CD4-positive, alpha-beta T cell treated with Interleukin-6 at 100 ng/mL for 8 hours (primary cell): ENCODE measurements at places on chromosomes 7 and 10.

DNA sequence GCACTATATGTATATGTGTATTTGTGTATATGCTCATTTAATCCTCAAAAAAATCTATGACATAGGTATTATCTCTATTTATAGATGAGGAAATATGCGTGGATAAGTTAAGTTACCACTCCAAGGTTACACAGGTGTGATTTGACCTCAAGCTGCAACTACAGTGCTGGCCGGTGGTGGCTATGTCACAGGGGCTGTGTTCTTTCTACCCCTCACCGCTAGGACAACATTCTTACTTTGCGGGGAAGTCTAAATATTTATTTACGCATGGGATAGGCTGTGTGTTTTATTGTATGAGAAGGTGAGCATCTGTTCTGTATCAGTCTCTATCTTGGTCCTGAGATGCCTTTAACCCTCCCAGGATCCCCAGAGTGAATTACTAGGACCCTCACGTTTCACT is 60.0 kb downstream of the CREB5 start:
- no peak for DNase-seq

- no peak for DNase-seq
Measured at GRCh38 chr10:84076047-84076388, 63.3 kb upstream of the GHITM start.

DNA sequence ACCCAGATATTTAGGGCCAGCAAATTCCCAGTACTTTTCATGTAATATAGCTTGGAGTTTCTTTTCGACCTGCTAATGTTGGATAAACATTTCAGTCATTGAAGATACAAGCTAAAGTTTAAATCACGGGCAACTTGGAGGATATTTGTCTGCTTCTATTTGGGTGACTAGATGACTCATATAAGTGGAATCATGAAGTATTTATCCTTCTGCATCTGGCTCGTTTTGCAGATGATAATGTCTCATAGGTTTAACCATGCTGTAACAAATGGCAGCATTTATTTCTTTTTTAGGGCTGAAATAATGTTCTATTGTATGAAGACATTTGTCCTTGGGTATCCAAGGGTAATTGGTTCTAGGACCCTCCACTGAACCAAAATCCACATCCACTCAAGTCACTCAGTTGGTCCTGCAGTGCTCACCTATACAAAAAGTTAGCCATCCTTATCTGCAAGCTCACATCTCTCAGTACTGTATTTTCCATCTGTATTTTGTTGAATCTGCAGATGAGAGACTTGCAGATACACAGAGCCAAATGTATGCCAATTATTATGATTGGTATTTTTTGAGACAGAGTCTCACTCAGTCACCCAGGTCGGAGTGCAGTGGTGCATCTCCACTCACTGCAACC is 187.2 kb upstream of the CSTF2T start:
- DNase-seq, result no peak

DNA sequence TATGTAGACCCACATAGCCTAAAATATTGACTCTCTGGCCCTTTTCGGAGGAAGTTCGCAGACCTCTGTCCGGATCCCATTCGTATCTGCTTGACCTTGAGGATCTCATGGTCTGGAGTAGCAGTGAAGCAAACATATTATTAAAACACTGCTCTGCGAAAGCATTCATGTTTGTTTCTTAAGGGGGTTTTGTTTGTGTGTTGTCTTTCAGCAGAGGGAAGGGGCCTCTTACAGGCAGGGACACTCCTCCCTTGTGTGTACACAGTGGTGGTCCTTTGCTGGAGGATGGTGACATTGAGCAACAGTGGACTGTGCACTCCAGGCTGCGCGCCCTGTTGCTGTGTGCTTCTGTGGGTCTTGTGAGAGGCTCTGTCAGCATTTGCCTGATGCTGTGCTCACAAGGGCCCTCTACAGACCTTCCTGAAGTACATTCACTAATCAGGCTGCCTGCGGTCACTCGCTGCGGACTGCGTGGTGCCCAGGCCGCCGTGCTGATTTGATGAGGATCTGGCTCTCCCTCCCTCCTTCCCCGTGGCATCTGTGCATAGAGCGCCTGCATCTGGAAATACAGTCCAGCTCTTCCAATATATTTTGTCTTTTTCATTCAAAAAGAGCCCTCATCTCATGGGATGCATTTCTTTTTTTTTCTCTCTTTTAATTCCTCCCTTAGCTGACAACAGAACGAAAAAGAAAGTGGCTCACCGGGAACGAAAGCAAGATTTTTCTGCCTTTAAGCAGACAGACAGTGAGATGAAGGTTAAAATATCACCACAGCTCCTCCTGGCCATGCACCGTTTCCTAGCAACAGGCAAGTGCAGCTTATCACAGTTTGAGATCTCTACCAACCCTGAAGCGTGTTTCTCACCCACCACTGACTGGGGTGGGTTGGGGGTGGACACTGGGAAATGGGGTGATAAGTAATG is 135.8 kb downstream of the CNNM2 start:
- peak; percentile 65 for DNase-seq

- no peak for DNase-seq
Measured at GRCh38 chr10:130300608-130301020, 164.4 kb downstream of the GLRX3 start.

GRCh38 chr10:51960494-51960895 is 261.1 kb upstream of the CSTF2T start:
- DNase-seq, result peak; percentile 2

DNA sequence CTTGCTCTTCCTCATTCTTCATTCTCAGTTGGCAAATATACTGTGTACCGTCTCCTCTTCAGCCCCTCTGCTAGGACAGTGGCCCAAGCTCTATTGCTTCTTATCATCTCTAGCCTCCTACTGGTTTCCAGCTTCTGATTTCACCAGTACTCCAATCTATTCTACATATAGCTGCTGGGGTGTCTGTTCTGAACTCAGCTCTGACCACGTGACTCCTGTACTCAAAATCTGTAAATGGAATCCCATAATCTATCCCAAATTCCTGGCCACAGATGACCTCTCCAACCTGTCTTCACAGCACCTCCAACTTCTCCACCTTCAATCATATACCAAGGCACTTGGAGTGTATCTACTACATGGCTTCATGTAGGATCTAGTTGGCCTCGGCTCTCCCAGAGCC is 152.9 kb downstream of the NRCAM start:
- no peak for DNase-seq

DNA sequence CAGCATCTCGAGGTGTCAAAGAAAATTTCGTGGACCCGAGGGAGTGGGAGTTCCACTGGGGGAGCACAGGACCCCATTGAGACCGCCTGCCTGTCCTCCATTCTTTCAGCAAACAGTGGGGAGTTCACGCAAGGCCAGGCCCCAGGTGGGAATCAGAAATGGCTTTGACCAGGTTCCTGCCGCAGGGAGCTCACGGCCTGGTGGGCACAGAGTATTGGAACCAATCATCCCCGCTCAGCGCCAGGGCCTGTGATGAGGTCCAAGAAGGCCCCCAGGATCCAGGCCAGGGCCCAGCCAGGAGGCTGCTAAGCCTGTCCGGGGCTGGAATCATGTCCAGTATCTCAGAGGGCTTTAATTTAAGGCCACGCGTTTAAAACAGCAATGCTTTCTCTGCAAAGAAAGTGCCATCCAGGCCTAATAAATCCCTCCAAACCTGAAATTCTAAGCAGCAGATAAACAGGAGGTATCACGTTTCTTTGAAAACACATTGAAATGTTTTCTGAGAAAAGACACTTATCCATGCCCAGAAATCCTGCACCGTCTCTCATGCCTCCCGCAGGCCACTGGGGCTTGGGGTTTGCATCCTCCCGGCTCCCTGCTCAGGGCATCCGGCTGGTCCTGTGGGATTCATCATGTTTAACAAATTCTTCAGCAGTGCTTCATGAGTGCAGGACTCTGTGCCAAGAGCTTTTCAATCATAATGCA is 125.7 kb downstream of the OAT start:
- DNase-seq, result no peak

- DNase-seq, result no peak
Measured at GRCh38 chr10:14355750-14356149, 25.0 kb upstream of the FRMD4A start.

DNA sequence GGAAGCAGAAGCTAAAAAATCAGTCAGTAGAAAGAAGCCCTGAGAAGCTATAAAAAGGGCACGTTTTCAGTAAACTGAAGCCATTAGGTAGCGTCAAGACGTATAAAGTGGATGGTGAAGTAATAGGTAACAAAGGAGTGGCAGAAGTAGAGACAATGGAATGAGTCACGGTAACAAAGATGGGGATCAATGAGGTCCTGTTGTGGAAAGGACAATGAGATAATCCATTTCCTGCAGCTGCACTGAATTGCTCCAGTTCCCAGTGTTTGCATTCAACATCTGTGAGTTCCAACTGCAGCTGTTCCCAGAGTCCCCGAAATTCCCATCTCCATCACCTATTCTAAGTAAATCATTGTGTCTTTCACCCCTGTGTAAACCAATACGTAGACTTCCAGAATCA is 4.8 kb upstream of the HYCC1 start:
- no peak for DNase-seq

- DNase-seq, result peak; percentile 16
Measured at GRCh38 chr10:67785098-67785497, 52.9 kb downstream of the DNAJC12 start.

DNA sequence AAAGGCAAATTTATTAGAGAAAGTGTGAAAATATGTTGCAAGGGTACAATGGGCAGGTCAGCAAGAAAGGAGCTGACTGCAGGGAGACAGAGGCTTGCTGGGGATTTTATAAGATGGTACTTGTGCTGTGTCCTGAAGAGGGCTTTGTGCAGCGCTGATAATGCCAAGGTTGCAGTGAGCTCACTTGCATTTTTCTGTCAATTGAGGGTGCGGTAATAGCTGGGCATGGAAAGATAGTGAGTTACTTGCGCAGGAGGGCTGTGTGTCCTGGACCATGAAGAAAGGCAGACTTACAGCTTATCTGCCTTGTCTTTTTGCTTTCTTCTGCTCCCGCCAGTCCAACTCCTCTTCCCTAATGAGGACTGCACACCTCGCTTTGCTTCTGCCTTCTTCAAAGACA is 12.5 kb downstream of the CDC123 start:
- DNase-seq, result no peak

GRCh38 chr10:89566095-89566950 is 30.9 kb upstream of the SLC16A12 start:
- no peak for DNase-seq

- DNase-seq, result no peak
Measured at GRCh38 chr7:24756545-24757352, 515 bp downstream of the GSDME start.

- DNase-seq, result no peak
Measured at GRCh38 chr7:109259151-109259550, 689.5 kb downstream of the DNAJB9 start.

DNA sequence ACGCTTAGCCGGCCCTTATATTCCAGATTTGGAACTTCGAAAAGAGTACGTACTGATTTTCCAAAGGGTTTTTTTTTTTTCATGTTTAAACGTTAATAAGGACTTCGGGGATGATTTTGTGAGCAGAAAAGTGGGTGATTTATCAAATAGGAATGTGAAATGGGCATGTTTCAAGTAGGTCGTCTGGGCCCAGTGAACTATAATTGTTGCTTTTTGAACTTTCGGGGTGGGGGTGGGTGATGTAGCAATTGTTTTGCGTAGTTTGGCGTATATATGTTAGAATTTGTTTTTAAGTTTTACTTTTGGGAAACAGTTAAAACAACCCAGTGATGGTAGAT is 299 bp upstream of the PBLD start:
- DNase-seq, result no peak

DNA sequence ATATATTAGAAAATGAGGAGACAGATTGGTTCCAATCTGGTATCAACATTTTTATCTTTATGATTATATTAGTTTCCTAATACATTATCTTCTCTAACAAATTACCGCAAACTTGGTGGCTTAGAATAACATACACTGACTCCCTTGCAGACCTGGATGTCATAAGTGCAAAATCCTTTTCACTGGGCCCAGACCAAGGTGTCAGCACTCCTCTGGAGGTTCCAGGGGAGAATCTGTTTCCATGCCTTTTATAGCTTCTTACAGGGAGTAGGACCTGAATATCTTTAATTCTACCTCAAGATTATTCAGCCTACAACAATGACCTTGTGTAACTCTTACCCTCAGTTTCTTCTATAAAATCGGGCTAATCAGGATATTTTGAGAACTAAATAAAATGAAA is 329.9 kb upstream of the GRM3 start:
- no peak for DNase-seq

DNA sequence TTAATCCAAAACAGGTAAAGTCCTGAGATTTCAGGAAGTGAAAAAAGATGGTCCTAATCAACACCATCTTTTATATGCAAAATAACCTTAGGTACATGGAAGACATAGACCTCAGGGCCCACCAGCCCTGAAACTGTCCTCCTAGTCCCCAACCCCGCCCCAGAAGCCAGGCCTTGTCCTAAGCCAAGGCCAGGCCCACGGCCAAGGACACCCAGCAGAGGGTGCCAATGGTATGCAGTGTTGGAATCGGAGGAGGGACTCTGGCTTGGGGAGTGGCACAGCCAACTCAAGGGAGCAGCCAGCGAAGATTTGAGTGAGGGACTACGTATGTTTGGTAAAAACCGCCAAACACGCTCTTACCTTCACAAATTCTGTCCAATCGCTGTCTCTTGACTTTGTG is 96.7 kb downstream of the ZRANB1 start:
- DNase-seq, result no peak

DNA sequence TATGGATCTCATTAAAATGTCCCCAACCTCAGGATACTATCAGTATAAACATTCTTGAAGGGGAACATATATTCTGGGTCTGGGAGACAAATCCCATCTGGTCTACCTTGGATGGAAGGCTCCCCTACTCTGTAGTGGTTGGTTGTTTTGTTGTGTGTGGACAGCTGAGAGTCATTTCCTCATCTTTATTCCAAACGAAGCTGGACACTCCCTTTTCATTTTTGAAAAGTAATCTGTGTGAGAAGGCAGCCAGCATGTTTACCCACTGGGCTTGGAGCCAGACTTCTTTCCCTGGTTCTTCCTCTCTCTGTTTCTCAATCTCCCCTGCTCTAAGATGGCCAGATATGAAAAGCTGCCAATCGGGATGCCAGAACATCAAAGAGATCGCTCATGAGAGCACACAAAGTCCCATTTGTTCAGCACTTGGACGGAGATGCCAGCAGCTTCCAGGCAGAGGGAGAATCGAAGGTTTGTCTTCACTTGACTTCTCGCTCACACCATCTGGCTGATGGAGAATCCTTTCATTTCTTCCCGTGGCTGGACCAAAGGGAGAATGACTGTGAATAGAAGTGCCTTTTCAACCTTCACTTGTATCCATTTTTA is 108.1 kb upstream of the AGR3 start:
- DNase-seq, result no peak

DNA sequence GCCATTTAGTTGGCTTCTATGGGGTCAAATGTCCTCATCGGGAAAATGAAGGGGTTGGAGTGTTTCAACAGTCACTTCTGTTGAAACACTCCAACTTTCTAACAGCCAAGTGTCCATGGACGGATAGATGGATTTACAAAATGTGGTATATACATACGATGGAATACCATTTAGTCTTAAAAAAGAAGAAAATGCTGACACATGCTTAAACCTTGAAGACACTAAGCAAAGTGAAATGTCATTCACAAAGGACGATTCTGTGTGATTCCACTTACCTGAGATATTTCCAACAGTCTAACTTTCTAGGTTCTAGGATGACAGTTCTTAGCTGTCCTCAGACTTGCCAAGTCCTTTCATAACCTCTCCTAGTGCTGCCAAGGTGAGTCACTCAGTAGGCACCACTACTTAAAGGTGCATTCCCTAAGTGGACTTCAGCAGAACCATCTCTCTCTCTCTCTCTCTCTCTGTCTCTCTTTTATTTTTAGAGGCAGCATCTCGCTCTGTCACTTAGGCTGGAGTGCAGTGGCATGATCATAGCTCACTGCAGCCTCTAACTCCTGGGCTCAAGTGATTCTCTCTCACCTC is 69.0 kb downstream of the DENND2A start:
- DNase-seq, result no peak
